ENCODE measurements at places on chromosomes 16 and 17. TPM values are rescaled to one million over a fixed set of nuclear protein-coding genes. Genes with fewer than 3 reads are reported as not detected.

BBS2 gene
- polyA plus RNA-seq: 46.6 TPM

AATK gene
- 0.39 TPM for polyA plus RNA-seq

DNA sequence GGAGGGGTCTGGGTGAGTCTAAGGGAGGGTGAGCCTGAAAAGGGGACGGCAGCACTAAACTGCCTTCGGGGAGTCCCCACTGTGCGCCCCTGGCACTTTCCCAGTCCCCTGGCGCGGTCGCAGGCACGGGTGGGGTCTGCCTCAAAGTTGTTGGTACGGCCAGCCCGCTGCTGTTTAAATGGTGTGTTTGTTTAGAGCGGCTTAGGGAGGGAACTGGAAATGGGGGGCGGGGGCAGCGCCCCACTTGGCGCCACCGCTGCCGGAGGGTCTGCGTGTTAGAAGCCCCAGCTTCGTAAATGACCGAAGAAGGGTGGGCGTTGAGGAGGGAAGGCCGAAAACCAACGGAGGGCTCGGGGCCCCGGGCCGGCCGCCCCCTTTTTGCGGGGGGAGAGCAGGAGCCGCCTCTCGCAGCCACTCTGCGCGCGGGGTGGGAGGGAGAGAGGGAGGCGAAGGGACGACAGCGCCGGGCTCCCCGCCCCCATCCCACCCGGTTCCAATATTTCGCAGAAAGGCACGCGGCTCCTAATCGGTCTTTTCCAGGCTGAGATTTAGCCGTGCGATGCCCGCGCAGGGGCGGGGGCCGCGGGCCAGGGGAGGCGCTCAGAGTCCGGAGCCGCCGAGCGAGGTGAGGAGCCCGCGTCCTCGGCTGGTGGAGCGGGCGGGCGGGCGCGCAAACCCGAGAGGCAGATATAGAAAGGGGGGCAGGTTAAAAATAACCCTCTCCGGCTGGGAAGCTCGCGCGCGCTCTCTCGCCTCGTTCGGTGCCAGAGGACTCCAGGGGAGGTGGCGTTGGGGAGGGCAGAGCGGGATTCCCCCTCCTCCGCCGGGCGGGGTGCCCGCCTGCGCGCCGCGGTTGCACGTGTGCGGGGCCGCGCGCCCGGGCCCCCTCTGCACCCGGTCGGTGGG, 54.9 kb downstream of the SREBF1 start:
- DNase-seq: peak; percentile 51

DNA sequence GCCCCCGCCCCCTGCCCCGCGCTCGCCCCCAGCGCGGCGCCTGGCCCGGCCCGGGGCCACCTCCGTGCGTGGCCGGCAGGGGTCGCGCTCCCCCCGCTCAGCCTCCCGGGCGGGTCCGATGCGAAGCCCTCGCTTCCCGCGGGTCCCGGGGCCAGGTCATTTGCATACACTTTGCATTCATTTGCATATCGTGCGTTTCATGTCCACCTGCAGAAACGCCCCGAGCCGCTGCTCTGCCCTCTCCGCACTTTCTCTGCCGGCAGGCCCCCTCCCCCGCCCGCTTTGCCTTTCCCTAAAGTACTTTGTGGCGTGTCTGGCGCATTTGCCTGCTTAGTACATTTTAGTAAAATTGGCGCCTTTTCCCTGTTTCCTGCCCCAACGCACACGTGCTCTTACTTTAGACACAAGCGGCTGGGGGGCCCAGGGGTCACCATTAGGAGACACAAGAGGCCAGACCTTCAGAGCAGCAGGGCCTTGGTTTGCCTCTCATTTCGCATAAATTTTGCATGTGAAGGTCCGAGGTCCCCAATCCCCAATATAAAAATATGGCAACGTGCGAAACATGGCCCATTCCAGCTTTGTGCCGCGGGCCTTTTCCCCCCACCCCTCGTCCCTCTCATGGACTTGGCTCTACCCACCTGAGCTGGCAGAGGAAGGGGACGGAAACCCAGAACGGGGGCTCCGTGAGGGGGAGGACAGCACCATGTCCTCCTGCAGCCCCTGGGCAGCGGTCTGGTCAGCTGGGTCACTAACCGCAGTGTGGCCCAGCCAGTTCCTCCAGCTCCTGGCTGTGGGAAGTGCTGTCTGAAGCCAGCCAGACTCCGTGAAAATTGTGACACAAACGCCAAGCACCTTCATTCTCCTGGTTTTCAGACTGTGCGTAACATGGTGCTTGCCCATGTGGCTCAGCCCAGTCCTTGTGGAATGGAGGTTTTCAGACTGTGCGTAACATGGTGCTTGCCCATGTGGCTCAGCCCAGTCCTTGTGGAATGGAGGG, 34.8 kb downstream of the CBFA2T3 start:
- peak; percentile 29 for DNase-seq

DNA sequence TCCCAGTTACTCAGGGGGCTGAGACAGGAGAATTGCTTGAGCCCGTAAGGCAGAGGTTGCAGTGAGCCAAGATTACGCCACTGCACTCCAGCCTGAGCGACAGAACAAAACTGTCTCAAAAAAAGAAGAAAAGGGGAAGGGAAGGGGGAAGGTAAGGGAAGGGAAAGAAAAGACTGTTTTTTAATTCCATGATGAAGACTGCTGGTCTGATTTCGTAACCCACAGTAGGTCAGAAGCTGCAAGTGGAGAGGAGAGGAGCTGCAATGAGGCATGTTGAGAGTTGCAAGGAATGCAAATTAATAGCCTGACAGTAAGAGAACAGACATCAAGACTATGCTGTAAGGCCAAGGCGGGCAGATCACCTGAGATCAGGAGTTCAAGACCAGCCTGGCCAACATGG, 33.3 kb downstream of the HELZ start:
- no peak for DNase-seq
